ENCODE measurements at places on chromosomes 4 and X. TPM values are rescaled to one million over a fixed set of nuclear protein-coding genes. Genes with fewer than 3 reads are reported as not detected.

Gene KCNE5
- not detected for total RNA-seq

Gene TMEM31
- total RNA-seq: not detected

Gene FGFR3
- total RNA-seq: 1.4 TPM

Gene MAGEB1
- total RNA-seq: not detected

Gene FSTL5
- 0.05 TPM for total RNA-seq

Gene NR0B1
- 0.35 TPM for total RNA-seq

Gene MAMLD1
- 0.52 TPM for total RNA-seq

Gene NLGN4X
- 0.94 TPM for total RNA-seq

Gene BTK
- not detected for total RNA-seq

Gene XAGE2
- not detected for total RNA-seq

Gene TCEAL7
- 8.2 TPM for total RNA-seq

DNA sequence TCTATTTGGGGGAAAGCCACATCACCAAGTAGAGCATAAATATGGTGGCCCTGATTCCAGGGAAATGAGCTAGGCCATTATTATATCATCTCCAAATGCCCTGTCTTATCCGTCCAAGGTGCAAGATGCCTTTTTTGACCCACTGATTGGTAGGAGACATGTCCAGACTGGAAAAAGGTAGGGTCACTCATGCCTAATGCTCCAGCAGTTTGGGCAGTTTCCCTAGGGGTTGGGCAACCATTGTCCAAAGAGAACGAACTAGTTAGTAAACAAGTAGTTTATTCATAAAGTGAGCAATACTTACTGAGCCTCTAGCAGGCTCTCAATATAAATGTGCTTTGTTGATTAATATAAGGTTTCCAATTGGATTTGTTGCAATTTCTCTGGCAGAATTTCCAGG, 6.2 kb downstream of the FHDC1 start:
- DNase-seq: no peak

DNA sequence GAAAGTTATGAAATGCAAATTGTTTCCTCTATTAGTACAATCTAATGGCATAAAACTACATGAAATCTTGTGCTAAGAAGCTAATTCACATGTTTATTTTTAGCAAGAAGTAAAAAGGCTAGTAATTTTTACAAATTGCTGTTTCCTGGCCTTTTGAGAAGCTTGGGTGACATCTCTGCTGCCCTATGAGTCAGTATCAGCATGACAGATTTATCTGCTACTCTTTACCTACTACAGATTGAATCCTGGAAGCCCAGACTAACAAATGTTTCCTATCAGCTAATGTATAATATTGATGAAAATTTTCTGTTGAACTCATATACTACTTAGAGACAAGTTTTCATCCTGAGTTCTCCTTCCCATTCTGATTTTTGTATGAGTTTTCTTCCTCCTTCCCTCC, 232.4 kb downstream of the DCTD start:
- no peak for DNase-seq

GRCh38 chr4:74206088-74206825, 48.3 kb downstream of the MTHFD2L start:
- peak; percentile 64 for DNase-seq

DNA sequence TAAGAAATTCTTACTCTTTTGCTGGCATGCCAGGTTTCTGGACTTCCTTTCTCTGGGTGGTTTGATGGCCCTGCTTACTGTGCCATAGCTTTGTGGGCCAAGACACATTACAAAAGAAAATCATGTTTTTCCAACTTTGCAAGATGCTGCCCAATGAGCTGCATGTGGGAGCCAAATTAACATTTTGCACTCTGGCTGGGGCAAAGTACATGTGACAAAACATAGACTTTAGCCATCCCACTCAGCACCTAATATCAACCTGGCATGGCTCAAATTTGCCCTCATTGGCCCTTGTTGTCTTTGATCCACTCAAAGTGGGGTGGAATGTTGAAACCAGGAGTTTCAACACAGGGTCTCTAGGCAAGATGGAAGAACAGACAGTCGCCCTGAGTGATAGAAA, 40.0 kb upstream of the DYNLT3 start:
- DNase-seq: no peak

GRCh38 chr4:158769175-158769921, 522 bp downstream of the FNIP2 start:
- no peak for DNase-seq

GRCh38 chr4:44421330-44422065, 27.1 kb downstream of the KCTD8 start:
- DNase-seq: no peak

DNA sequence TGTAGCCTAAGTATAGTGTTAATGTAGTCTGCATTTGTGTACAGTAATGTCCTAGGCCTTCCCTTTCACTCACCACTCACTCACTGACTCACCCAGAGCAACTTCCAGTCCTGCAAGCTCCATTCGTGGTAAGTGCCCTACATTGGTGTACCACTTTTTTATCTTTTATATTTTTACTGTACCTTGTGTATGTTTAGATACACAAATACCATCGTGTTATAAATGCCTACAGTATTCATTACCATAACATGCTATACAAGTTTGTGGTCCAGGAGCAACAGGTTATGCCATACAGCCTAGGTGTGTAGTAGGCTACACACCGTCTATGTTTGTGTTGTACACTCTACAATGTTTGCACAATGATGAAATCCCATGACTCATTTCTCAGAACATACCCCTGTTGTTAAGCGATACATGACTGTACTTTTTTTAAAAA, 15.4 kb downstream of the TSPAN5 start:
- DNase-seq: peak; percentile 86

GRCh38 chr4:101020956-101021355, 326.4 kb downstream of the PPP3CA start:
- DNase-seq: peak; percentile 65

GRCh38 chrX:20116087-20116576, 575 bp downstream of the MAP7D2 start:
- DNase-seq: no peak

DNA sequence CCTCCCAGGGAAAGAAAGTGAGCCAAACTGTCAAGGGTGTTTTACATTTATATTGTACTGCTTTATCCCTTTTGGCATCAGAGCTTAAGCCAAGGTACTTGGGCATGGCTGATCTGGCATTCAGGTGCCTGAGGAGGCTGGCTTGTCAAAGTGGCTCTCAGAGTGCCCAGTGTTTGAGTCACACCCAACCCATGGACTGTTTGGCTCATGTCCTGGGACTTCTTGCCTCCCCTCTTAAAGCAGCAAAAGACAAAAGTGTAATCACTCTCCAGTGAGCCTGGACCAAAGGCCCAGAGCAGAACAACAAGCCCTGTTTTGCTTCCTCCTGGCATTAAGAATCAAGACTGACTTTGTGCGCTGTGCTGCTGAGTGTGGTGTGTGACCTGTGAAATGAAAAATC, 311.7 kb upstream of the TAPT1 start:
- peak; percentile 23 for DNase-seq

- peak; percentile 43 for DNase-seq
Observed at GRCh38 chr4:40749717-40750460, at the start of gene NSUN7. Gene NSUN7, plus strand, starts transcription at chr4:40749955. Its CDS starts 739 bp downstream, at chr4:40750694.

GRCh38 chr4:81914623-81915022, 442.9 kb upstream of the RASGEF1B start:
- DNase-seq: no peak

- DNase-seq: no peak
Observed at GRCh38 chr4:8648296-8648695, 55.7 kb downstream of the CPZ start.

- DNase-seq: no peak
Observed at GRCh38 chrX:154793084-154793795, 12.0 kb downstream of the MPP1 start.

DNA sequence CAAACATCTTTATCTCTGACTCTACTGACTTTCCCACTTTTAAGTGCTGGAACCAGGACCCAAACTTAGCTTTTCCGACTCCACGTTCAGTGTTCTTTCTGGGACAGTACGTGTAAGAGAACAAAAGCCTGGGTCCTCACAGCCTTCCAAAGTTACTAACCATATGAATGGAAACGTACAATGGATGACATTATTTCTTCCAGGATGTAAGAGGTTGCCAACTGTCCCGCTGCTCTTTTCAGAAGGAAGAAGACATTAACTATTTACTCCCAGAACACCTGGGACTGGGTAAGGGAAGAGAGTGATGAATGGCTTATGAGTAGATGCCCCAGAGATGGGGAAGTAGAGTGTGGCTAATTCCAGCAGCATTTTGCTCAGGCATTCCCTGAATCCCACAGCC, 114.7 kb downstream of the TRAPPC11 start:
- DNase-seq: no peak

- no peak for DNase-seq
Observed at GRCh38 chr4:112156553-112156952, 11.3 kb downstream of the FAM241A start.

GRCh38 chrX:91039777-91040176, 394.9 kb upstream of the PABPC5 start:
- DNase-seq: no peak

DNA sequence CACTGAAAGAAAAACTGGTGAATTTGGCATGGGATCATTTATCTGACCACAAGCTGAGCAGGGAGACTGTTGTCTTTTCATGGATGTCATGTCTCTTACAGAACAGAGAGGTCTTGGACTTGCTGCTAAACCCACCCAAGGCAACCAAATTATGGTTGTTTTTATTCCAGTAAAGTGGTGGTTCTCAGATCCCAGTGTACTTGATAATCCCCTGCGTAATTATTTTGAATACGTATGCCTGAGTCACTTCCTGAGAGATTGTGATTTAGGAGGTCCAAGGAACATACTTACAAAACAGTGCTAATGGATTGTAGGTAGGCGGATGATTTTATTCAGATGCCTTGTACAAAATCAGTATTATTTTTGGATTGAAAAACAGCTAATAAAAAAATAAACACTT, 585.6 kb downstream of the IL1RAPL1 start:
- DNase-seq: no peak

DNA sequence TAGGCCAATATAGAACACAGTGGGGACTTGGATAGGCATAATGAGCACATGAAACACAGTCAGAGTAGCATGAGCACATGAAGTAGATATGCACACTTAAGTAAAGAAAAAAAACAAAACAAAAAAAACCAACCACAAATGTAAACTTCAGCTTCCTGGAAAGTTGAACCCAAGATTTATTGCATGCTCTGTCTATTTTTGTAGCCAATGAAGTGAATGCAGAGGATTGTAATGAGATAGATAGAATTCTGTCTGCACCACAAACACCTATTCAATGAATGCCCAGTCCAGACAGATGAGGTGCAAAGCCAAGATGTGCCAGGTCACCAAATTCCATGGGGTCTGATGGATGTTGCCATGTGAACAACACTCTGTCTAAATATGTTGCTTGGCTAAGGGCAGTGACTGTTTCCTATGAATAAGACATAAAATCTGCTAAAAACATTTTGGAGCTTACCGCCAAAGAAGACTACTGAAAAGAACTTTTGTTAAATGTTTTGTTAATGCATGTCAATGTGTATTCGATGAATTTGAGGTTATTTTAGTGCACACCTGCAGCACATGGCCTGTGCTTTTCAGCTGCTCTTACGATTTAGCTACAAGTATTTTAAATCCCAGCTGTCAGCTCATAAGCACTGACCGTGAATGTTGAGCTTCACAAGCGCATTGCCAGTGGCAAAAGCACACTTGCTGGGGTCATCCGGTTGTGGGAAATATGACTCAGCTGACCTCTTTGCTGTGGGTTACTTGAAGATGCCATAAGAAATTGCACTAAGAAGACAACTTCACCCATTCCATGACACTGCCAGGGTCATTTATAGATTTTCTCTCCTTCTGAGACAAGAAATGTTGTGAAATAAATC, 374.8 kb upstream of the GNPDA2 start:
- peak; percentile 7 for DNase-seq

- peak; percentile 94 for DNase-seq
Observed at GRCh38 chrX:139077281-139078250, 366.0 kb upstream of the FGF13 start.

GRCh38 chr4:82043081-82043808, 330.5 kb downstream of the HNRNPD start:
- peak; percentile 22 for DNase-seq

GRCh38 chrX:8861908-8862307, 60.7 kb upstream of the FAM9A start:
- DNase-seq: no peak

- DNase-seq: peak; percentile 90
Observed at GRCh38 chrX:47662144-47662657, 3.2 kb upstream of the UXT start.

GRCh38 chr4:98677799-98678198, 19.4 kb upstream of the TSPAN5 start:
- no peak for DNase-seq

DNA sequence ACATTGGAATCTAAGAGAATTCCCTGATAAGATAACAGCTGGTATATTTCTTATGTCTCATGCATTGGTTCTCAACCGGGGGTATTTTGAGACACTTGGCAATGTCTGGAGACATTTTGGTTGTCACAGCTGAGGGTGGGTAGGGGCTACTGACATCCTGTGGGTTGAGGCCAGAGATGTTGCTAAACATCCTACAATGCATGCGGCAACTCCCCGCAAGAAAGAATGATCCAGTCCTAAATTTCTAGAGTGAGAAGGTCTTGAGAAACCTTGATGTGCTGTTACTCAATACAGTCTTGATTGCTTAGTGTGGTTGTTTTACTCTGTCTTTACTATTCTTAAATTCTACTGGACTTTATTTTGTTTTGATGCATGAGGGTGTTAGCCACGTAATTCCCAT, 287.2 kb downstream of the FRMPD4 start:
- no peak for DNase-seq

DNA sequence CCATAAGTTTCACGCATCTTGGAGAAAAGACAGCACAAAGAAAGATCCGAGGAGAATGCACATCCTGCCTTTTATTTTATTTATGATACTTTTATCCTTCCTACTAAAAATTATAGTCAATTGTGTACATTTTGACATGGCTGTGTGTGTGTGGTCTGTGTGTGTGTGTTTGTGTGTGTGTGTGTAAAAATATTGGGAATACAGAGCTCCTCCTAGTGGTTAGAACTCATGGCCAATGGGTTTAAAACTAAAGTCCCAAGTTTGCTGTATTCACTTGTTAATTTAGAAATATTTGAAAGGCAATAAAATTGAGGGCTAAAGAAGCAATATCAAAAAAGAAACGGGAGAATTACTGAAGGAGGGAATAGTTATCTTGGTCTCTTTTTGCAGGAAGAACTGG, 47.5 kb downstream of the NKX6-1 start:
- peak; percentile 14 for DNase-seq
